ENCODE measurements at places on chromosomes 2 and 18.
A peak's percentile ranks its signal among the peaks of the same experiment; 100 is the strongest.

DNA sequence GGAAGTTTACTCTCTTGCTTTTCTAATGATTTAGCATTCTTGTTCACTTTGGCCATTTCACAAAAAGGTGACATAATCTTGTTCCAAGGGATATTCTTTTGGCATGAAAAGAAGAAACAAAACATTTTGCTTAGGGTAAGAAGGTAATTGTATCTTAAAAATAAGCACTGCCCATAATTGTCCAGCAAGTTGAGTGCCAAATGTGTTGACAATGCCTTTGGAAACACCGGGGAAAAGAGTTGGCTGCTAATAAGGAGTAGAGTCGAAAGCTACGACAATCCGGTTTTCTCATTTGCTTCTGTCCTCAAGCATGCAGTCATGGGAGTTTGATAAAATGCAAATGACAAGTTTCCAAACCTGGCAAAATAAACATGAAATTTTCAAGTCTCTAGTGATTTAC, 27.3 kb downstream of the ITGAV start:
- DNase-seq: no peak

- peak; percentile 75 for DNase-seq
Measured at GRCh38 chr2:230924470-230925341, at the start of gene GPR55. Gene GPR55 (minus strand): TSS chr2:230925242. CDS start chr2:230910962, 14,280 bp downstream.

DNA sequence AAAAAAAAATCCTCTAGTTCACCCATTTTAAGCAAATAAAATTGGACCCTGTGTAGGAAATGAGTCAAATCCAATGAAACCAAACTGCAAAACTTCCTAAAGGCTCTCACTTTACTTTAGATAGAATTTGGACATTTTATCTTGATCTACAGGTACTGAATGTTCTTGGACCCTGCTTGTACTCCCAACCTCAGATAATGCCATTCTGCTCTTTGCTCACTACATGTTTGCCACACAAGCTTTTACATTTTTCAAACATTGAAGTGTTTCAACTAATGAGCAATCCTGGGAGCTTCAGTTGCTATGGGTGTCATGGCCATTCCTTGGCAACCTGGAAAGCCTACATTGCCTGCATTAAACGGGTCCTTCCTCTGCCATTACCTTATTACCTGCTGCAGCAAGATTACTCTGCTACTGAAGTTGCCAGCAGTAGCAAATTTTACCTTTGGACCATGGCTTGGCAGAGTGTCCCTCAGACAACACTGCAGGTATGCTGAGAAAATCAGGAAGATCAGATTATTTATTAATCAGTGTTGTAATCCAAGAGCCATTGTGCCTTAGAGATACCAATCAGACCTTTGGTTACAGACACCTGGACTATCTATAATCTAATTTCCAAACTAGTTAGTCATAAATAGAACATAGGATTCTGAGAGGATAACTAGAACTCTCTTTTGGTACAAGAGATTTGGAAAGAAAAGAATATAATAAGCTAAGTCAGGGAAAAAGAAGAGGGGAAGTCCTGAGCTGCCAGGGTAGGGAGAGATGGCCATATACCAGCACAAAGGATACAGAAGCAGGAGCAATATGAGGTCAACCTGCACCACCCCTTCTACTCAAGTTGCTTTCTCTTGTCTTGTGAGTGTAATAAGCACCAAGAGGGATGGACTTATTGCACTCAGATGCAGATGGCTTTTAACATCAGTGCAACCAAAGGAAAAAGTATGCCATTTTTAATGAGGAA, 293.3 kb upstream of the TFPI start:
- DNase-seq: no peak

DNA sequence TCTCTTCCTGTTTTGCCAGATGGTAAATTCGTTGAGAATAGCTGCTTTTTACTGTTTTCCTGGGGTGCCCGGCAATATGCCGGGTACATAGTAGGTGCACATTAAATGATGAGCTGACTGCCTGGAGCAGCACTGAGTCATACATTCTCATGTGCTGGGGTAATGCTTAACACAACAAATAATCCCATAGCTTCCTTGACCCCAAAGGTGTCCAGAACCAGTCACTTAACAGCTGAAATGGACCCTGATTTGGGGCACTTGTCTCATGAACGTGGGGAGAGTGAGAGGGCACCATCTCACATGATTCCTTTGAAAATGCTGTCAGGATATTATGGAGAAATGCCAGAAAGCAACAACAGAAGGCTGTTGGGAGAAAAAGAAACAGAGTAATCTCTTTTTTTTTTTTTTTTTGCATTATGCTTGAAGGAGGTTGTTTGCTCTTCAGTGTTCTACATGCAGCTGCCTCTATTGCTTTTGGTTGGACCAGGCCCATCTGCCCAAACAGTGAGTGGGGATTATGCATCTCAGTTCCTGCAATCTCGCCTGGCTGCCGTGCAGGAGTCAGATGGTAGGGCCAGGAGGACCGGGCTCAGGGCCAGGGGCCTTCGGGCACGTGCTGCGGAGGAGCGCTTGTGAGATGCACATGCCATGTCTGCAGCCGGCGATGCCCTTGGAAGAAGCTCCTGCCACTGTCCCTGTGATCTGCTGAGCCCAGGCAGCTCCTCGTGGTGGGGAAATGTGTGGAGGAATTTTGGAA, 162.1 kb downstream of the SH3RF3 start:
- no peak for DNase-seq

- no peak for DNase-seq
Measured at GRCh38 chr2:20391951-20392699, 41.5 kb upstream of the PUM2 start.
